ENCODE measurements at places on chromosomes 4 and X.

DNA sequence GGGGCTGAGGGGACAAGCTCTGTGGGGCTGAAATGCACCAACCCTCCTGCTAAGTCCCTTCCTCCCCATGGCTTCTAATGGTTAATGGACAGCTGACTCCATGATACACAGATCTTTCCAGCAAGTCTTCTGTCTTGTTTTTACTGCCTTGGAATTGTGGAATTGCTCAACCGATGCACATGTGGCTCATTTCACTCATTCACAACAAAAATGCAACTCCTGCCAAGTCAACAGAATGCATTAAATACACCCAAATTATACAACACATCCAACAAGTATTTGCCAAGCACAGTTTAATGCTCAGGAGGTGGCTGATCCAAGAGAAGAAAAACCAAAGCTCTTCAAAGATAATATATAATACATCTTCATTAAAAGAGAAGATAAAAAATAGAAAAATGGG lies 61.9 kb upstream of the PAGE4 start:
- no peak for DNase-seq

GRCh38 chr4:84379917-84380641 lies 119.0 kb downstream of the NKX6-1 start:
- DNase-seq, result no peak

- DNase-seq, result no peak
Measured at GRCh38 chr4:107380836-107381438, 339.1 kb downstream of the PAPSS1 start.

- DNase-seq, result no peak
Measured at GRCh38 chr4:3239303-3239702, 9.7 kb upstream of the MSANTD1 start.

GRCh38 chr4:189597341-189597740 lies 343.3 kb upstream of the FRG1 start:
- no peak for DNase-seq

- no peak for DNase-seq
Measured at GRCh38 chrX:65671286-65671685, 3.8 kb downstream of the MSN start.

- no peak for DNase-seq
Measured at GRCh38 chr4:137414802-137415201, 117.5 kb downstream of the PCDH18 start.

- DNase-seq, result peak; percentile 16
Measured at GRCh38 chrX:129983575-129984110, 1.2 kb downstream of the BCORL1 start.

DNA sequence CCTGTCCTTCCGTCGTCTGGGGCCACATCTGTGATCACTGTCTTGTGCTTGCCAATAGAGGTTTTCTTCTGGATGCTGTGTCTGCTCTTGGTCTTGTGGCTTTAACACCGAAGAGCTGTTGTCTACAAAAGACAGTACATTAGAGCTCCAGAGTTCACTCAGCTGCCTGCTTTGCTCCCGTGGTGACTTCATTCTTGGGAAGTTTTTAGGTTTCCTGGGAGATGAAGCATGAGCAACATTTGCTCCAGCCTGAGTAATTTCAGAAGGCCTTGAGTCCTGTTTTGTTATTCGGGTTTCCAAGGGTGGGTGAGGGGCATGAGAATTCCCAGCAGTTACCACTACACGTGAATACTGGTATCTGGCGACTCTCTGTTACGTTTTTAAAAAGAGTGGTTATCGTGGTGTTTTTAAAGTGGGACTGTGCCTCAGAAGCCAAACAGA lies 189.2 kb downstream of the SHROOM3 start:
- no peak for DNase-seq

GRCh38 chr4:7108660-7109059 lies 40.8 kb upstream of the GRPEL1 start:
- DNase-seq, result no peak

DNA sequence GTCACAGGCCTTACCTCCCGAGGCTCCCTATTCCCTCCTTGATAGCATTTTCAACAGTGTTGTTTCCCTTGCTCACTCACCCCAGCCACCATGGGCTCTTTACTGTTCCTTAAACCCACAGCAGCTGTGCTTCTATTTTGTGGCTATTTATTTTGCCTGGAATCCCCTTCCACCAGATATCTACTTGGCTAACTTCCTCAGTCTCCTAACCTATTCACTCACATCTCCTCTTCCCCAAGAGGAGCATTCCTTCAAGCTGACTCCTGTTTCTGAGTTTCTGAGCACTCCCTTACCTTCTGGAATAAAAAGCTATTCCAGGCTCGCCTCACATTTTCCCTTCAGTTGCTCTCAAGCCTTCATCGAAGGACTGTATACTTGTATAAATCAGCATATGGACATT lies 50.5 kb downstream of the CXCL1 start:
- no peak for DNase-seq

DNA sequence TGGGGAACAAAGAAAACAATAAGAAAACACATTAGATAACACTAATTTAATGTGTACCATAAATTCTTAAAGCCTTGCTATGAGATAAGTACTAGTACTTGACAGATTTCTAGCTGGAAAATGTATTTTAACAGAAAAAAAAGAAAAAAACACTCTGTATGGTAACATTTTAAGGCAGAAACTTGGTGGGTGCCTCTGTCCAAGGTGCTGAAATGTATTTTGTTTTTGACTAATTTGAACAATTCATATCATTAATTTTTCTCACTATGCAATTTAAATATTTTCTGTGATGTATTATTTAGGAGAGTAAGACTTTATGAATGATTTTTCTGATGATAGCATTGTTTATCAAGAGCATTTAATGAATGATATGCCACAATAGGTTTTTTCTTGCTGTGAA lies 107.5 kb downstream of the GABRG1 start:
- no peak for DNase-seq

DNA sequence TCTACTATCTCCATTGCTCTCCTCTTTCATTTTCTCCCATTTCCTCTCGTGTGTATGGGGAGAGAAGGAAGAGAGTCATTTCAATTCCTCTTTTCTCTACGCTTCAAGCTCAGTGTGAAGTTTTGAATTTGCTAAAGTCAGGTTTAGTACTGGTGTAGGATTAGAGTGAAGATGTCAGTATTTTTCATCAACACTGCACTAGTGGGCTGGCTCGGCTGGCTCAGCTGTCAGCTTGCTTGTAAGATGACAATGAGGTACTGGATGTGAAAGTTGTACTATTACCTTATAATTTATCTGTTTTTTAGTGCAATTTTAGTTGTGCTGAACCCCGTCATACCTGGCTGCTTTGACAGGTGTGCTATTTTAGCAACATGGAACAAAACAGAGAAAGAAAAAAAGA lies 2.1 kb upstream of the SH2D1A start:
- no peak for DNase-seq

- no peak for DNase-seq
Measured at GRCh38 chr4:158818560-158819140, 49.8 kb downstream of the FNIP2 start.

DNA sequence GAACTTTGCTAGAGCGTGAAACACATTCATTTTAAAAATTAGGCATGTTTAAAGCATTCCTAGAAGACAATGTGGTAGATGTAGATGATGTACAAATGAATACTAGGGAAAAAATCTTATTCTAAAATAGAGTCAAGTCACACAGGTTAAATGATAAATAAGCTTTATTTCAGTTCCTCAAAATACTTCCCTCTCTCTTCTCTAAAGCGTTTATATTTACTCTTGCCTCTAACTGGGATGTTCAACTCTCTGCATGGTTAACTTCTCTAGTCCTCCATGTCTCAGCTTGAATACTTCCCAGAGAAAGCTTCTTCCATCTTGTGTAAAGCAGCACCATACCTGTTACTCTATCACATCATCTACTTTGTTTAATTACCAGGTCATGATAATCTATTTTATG lies 30.9 kb upstream of the GLRA3 start:
- DNase-seq, result no peak

- no peak for DNase-seq
Measured at GRCh38 chr4:12734586-12734985, 749.6 kb downstream of the RAB28 start.

DNA sequence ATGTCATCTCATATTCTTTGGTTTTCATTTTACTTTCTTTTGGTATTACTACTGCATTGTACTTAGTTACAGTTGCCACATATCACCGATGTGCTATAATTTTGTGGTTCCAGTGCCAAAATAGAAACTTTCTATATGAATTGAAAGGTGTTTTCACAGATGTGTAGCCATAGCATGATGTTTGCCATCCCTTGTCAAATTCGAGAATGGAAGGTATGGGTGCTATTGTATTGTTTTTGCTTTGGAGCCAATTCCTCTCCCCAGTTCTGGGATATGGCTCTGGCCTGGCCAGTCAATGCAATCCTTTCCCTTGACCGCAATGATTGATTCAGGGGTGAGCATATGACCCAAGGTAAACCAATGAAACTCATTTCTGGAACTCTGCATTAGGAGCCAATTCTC lies 86.2 kb upstream of the RPS6KA3 start:
- no peak for DNase-seq

DNA sequence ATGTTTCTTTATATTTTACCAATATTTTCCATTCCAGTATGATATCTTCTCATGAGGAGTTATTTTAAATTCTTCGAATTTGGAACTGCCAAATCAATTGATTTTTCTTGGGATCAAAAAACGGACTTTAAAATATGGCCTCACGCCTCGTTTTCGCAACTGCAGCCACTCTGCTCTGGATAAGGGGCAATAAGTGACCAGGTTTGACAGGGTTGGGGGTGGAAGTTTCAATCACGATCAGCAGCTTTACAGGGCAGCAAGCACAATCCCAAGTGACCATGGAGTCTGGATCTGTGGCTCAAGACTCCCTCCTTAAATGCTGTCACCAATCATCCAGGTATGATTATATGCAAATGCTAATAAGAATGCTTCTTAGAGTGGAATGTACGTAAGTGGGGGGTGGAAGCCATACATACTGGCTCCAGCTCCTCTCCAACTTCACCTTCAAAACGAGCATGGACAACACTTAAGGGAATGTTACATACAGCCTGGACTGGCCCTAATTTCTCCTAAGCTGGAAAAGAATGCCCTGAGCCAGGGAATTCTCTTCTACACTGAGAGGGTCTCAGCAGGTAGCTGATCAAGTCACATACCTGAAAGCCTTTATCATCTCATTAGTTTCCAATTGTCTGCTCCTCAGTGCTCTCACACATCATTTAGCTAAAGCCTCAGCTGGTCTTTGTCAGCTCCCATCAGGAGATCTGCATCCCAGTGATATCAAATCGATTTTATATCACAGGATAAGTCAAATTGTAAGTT lies 176.9 kb upstream of the DCAF8L1 start:
- DNase-seq, result no peak

GRCh38 chr4:149897783-149898182 lies 82.1 kb upstream of the IQCM start:
- no peak for DNase-seq

GRCh38 chr4:72974694-72975487 lies 94.6 kb downstream of the COX18 start:
- no peak for DNase-seq

GRCh38 chrX:82219129-82219528 lies 1017.2 kb downstream of the SH3BGRL start:
- no peak for DNase-seq

GRCh38 chrX:134482371-134482770 lies 22.4 kb downstream of the HPRT1 start:
- no peak for DNase-seq

DNA sequence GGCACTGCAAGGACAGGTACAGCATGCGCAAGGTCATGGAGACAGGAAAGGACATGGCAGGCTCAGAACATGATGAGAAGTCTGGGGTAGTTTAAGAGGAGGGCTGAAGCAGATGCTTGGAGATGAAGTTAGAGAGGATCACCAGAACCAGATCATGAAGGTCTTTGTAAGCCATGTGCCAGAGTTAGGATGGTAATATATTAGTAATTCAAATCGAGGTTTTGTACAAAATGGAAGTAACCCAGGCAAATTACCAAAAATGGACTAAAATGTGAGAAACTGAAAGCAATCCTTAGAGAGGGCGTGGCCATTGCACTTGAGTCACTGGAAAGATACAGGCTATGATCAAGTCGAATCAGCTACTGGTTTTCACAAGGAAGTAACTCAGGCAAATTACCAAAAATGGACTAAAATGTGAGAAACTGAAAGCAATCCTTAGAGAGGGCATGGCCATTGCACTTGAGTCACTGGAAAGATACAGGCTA lies 13.5 kb downstream of the RXFP1 start:
- peak; percentile 17 for DNase-seq

- no peak for DNase-seq
Measured at GRCh38 chr4:8303081-8303480, 33.5 kb downstream of the HTRA3 start.

- no peak for DNase-seq
Measured at GRCh38 chrX:86197815-86198214, 49.6 kb downstream of the DACH2 start.

DNA sequence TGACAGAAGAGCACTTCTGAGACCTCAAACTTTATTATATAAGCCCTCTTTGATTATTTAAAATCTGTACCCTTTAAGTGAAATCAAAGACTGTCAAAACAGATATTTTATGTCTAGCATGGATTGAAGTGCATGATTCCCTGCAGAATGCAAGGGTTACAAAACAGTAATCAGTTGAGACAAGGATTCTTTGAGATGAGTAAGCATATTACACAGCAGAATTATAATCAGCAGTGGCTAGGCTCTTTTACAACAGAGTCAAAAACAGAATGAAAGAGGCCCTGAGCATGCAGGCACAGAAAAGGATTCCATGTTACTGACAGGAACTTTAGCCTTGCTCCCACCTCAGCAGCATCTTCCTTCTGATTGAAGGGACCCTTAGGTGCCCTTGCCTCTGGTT lies 487.9 kb upstream of the GALNT7 start:
- no peak for DNase-seq

DNA sequence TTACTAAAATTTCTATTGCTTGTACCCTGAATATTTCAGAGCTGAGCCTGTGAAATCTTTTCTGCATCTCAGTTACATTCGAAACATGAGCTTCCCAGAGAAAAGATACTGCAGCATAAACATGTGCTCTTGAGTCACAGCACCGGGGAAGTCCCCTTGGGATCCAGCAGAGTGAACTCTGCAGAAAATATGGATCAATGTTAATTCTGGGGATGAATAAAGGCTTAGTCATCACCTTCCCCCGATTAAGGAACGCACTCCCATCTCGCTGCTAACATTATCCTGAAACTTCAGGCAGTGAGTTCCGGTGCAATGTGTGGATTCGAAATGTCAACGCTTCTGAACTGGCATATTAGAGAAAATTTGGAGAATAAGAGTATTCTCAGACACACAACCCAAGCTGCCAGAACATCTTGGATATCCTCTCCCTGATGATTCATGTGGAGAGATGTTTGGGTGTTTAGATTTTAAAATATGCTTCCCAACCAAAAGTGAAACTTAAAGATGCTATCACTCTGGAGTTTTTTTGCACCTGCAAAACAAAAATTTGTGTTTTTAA lies 90.8 kb downstream of the IRF2 start:
- DNase-seq, result no peak

DNA sequence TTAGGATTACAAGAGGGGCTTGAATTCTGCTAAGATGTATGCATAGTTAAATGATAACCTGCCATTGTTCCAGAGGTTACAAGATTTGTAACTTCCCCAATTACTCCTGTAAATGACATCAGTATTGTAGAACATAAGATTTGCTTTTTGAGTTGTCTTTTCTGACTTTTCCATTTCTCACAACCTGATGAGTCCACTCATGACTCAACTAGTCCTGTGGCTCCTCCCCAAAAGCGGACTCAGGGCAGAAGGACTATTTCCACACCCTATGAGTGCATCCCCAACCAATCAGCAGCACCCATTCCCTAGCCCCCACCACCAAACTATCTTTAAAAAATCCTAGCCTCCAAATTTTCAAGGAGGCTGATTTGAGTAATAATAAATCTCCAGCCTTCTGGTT lies 54.7 kb downstream of the HOPX start:
- no peak for DNase-seq
